ENCODE measurements at places on chromosomes 6 and 20. TPM values are rescaled to one million over a fixed set of nuclear protein-coding genes. Genes with fewer than 3 reads are reported as not detected.

The DEFB124 gene
- not detected for total RNA-seq

The ESR1 gene
- total RNA-seq, result 2.0 TPM

The STMND1 gene
- total RNA-seq, result 0.49 TPM

The CPNE5 gene
- 0.48 TPM for total RNA-seq

The ATP6V1G2 gene
- total RNA-seq, result 0.64 TPM

The SNAP25 gene
- not detected for total RNA-seq

The SLC24A3 gene
- total RNA-seq, result 6.4 TPM

The MOG gene
- not detected for total RNA-seq

The MYL9 gene
- 29.4 TPM for total RNA-seq

The DBNDD2 gene
- total RNA-seq, result 43.0 TPM

The CRIP3 gene
- 3.4 TPM for total RNA-seq

The DACT2 gene
- 19.9 TPM for total RNA-seq

The PTK7 gene
- total RNA-seq, result 63.1 TPM

The RCAN2 gene
- total RNA-seq, result 13.8 TPM

The ZC2HC1B gene
- total RNA-seq, result not detected

The KIAA1586 gene
- 6.4 TPM for total RNA-seq

The LPA gene
- not detected for total RNA-seq

The ASCC3 gene
- total RNA-seq, result 26.2 TPM

The OVOL2 gene
- total RNA-seq, result 16.9 TPM

The DCDC2 gene
- total RNA-seq, result 0.16 TPM

The DEK gene
- 90.3 TPM for total RNA-seq

The CGAS gene
- total RNA-seq, result 1.1 TPM

The DYNLT2 gene
- total RNA-seq, result 1.4 TPM

The HLA-DMB gene
- 15.0 TPM for total RNA-seq

The SRMS gene
- not detected for total RNA-seq

The TFAP2C gene
- total RNA-seq, result 89.1 TPM

The RIPPLY2 gene
- total RNA-seq, result not detected

The BPIFB1 gene
- total RNA-seq, result not detected

The KIAA0408 gene
- not detected for total RNA-seq

The ANKRD6 gene
- total RNA-seq, result 6.7 TPM

The FOXA2 gene
- not detected for total RNA-seq

The SYS1 gene
- 30.9 TPM for total RNA-seq

The CBFA2T2 gene
- 36.7 TPM for total RNA-seq

Measured in suprapubic skin (tissue), 4 donors.